Endothelial cell of umbilical vein (primary cell): ENCODE measurements at places on chromosomes 16 and 17.

DNA sequence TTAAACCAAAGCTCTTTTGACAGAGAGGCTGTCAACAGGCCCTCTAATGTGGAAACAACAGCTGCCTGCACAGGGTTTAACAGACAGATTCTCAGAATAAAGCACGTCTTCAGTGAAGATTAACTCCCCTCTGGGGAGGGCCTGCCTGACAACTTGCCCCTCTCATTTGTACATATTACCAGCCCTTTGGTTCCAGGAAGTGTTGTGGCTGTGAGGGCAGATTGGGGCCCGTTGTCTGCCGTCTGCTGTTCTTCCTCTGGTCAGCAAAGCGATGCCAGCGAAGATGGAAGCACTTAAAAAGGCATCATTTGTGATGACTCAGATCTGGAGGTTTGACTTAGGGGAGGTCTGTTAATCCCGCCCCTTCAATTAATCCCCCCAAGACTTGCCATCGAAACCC is 177.0 kb upstream of the IRX6 start:
- no peak for DNase-seq
- no peaks in the 10 kb centered on the region for H3K4me1 ChIP-seq
- no peak overlapping the region for H3K27ac ChIP-seq
- no peaks in the 10 kb centered on the region for H3K27me3 ChIP-seq
- H3K36me3 ChIP-seq: no peaks in the 10 kb centered on the region

DNA sequence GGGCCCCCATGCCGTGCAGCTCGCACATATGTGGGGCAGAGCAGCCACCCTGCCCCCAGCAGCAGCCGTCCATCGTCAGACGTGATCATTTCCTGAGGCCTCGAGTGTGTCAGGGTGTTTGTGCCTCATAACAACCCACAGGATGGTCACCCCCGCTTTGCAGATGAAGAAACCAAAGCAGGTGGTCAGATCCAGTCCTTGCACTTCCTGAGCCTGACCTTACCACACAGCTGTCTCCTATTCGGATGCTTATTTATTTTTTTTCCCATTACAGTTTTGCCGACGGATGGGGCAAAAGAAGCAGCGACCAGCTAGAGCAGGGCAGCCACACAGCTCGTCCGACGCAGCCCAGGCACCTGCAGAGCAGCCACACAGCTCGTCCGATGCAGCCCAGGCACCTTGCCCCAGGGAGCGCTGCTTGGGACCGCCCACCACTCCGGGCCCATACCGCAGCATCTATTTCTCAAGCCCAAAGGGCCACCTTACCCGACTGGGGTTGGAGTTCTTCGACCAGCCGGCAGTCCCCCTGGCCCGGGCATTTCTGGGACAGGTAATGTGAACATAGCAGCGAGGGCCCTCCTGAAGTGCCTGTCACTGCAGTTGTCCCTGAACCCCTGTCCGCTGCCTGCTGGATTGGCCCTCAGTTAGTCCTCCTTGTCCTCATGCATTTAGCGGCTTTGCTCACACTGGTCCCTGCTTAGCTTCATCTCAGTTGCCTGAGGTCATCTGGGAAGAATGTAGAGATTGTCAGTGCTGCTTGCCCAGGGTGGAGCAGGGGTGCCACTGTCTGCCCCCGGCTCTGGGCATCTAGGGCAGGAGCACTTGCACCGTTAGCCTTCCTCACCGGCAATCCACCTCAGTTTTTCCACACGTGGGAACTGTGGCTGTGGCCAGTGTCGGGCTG is 1.4 kb downstream of the MPG start:
- H3K36me3 ChIP-seq: peaks cover 4% of the 10 kb centered on the region
- peak; percentile 42 for DNase-seq
- H3K4me1 ChIP-seq: peaks cover 45% of the 10 kb centered on the region
- H3K27me3 ChIP-seq: no peaks in the 10 kb centered on the region
- no peak overlapping the region for H3K4me3 ChIP-seq
- H3K27ac ChIP-seq: peak overlapping the region; percentile 92

DNA sequence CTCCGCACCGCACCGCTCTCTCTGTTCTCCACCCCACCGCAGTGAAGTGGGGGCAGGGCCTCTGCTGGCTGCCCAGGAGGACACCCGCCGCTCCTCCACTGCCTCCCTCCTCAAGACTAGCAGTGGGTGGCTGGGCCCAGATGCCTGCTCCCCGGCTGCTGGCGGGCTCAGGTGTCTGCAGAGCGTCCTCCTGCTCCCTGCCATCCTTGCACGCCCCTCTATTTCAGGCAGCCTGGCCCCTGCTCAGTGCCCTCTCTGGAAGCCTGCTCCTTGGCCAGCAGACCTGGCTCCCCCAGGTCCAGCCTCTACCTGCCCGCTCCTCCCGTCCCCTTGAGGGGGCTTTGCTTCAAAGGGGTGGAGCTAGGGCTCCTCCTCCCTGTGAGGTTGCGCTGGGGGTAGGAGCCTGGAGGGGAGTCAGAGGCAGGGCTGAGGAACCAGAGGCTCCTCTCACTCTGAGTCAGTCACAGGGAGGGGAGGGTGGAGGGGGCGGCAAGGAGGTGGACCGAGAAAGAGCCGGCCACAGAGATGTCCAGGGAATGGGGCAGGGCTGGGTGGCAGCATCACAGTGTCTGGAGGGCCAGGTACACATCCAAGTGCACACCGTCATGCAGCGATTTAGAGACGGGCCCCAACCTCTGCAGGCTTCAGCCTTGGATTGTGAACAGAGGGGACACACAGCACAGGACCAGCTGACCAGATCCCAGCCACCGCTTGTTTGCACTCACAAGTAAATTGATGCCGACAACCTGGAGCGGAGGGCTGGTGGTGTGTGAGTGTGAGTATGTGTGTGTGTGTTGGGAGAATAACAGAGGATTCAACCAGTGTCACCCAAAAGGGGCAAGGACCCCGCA is 9.8 kb upstream of the TMEM92 start:
- H3K27ac ChIP-seq: no peak overlapping the region
- no peaks in the 10 kb centered on the region for H3K36me3 ChIP-seq
- DNase-seq: no peak
- H3K4me3 ChIP-seq: no peak overlapping the region
- H3K27me3 ChIP-seq: peaks cover 7% of the 10 kb centered on the region

GRCh38 chr17:14815079-14815478 is 450.0 kb downstream of the PMP22 start:
- H3K27me3 ChIP-seq: no peaks in the 10 kb centered on the region
- H3K27ac ChIP-seq: no peak overlapping the region
- H3K4me1 ChIP-seq: no peaks in the 10 kb centered on the region
- H3K4me3 ChIP-seq: no peak overlapping the region

DNA sequence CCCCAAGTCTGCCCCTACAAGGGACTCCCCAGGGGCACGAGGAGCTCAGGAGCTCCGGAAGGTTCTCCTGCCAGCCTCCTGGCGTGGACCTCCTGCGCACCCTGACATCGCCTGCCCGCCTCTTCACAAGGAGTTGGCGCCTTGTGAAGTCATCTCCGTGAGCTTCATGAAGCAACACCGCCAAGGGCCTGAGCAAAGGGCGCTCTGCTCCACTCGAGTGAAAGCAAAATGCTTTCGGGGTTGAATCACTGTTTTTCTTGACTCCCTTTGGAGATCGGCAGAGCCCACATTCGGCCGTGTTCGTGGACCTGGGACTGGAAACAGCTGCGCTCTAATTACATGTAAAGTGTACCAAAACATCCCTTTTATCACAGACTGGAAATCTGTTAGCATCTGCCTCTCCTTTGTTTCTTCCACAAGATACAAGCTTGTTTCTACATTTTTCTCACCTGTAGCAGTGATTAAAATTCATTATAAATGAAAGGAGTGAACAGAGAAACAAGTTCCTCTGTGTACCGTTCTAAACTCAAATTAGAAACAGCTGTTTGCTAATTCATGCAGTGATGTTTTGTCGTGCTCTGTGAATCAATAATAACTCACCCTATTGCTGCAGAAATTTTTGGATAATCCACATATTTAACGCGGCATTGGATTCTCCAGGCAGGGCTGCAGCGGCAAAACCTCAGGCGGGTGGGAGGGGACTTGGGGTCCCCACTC is 203.3 kb downstream of the ZNF423 start:
- DNase-seq: no peak
- no peak overlapping the region for H3K27ac ChIP-seq
- no peak overlapping the region for H3K4me3 ChIP-seq
- H3K4me1 ChIP-seq: no peaks in the 10 kb centered on the region
- H3K27me3 ChIP-seq: no peaks in the 10 kb centered on the region

DNA sequence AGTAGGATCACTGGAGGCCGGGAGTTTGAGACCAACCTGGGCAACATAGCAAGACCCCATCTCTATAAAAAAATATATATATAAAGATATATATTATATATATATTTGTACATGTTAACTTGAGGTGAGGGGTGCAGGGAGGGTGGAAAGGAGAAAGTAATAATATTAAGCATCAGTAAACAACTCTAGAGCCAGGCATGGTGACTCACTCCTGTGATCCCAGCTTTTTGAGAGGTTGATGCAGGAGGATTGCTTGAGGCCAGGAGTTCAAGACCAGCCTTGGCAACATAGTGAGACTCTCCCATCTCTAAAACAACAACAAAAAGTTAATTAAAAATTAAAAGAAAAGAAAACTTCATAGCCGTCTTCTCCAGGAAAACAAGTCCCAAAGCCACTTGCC is 61.7 kb upstream of the SMURF2 start:
- peaks cover 37% of the 10 kb centered on the region for H3K4me1 ChIP-seq
- no peaks in the 10 kb centered on the region for H3K27me3 ChIP-seq
- peak overlapping the region; percentile 91 for H3K27ac ChIP-seq

- no peaks in the 10 kb centered on the region for H3K36me3 ChIP-seq
- peaks cover 44% of the 10 kb centered on the region for H3K27me3 ChIP-seq
- no peak overlapping the region for H3K27ac ChIP-seq
- DNase-seq: no peak
Measured at GRCh38 chr17:29007456-29007855, 1.6 kb upstream of the SEZ6 start.

- H3K36me3 ChIP-seq: no peaks in the 10 kb centered on the region
- no peaks in the 10 kb centered on the region for H3K27me3 ChIP-seq
- peaks cover 24% of the 10 kb centered on the region for H3K4me1 ChIP-seq
- H3K4me3 ChIP-seq: no peak overlapping the region
- H3K27ac ChIP-seq: no peak overlapping the region
Measured at GRCh38 chr16:81715358-81716196, 63.5 kb upstream of the PLCG2 start.

GRCh38 chr17:45408611-45409421 is 23.9 kb downstream of the ARHGAP27 start:
- peaks cover 12% of the 10 kb centered on the region for H3K4me1 ChIP-seq
- no peaks in the 10 kb centered on the region for H3K36me3 ChIP-seq
- no peak for DNase-seq
- no peak overlapping the region for H3K27ac ChIP-seq

GRCh38 chr17:47231334-47231733 is 22.2 kb downstream of the MYL4 start:
- no peaks in the 10 kb centered on the region for H3K36me3 ChIP-seq
- H3K4me3 ChIP-seq: no peak overlapping the region
- DNase-seq: no peak
- no peak overlapping the region for H3K27ac ChIP-seq
- peaks cover 15% of the 10 kb centered on the region for H3K4me1 ChIP-seq

GRCh38 chr17:70059071-70059470 is 16.0 kb upstream of the KCNJ16 start:
- H3K27me3 ChIP-seq: no peaks in the 10 kb centered on the region
- H3K36me3 ChIP-seq: no peaks in the 10 kb centered on the region
- H3K27ac ChIP-seq: no peak overlapping the region
- DNase-seq: no peak
- peaks cover 3% of the 10 kb centered on the region for H3K4me1 ChIP-seq
- no peak overlapping the region for H3K4me3 ChIP-seq

DNA sequence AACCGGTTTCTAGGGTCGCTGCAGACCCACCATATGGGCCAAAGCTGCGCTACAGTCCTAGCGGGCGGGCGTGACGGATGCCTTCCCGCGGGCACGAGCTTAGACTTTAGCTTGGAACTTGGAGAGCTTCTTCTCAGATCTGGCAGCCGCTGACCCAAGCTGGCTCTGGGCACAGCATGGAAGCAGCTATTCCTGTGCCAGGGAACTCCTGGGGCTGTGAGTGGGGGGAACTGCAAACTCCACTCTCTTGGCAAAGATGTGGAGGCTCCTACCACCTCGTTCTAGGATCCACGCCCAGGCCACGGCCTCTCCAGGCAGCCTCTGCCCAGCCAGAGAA is 8.8 kb downstream of the FAAP100 start:
- H3K4me3 ChIP-seq: no peak overlapping the region
- H3K36me3 ChIP-seq: peaks cover 9% of the 10 kb centered on the region
- H3K27me3 ChIP-seq: no peaks in the 10 kb centered on the region

DNA sequence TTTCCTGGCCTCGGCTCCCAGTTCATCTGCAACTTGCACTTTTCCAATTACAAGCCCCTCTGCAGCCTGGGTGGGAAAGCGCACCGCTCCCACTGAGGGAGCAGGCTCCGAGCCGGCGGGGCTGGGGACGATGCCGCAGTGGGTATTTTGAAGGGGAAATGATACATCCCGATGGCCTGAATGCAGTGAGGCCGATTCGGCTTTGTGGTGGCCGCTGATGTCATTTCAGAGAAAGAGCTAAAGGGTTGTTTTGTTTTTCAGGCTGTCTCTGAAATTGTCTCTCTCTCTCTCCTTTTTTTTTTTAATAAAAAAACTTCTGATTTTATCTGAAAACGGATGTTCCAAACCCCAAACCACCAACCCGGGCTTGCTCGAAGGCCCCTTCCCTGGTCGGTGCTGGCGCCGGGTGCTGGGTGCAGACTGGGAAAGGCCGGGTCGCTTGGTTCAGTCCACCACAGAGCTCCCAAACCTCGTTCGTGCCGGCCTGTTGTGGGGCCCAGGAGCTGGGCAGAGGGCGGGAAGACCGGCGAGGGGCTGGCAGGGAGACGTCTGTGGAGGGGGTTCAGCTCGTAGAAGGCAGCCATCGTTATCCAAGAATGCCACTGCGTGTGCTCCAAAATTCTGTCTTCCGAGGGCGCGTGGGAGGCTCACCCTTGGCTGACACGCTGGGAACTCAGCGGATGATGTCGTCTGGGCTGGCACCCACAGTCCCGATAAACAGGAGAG is 102.8 kb downstream of the FOXL1 start:
- peaks cover 36% of the 10 kb centered on the region for H3K4me1 ChIP-seq
- H3K27me3 ChIP-seq: no peaks in the 10 kb centered on the region
- peak; percentile 75 for DNase-seq
- H3K4me3 ChIP-seq: no peak overlapping the region
- peak overlapping the region; percentile 99 for H3K27ac ChIP-seq
- H3K36me3 ChIP-seq: no peaks in the 10 kb centered on the region

DNA sequence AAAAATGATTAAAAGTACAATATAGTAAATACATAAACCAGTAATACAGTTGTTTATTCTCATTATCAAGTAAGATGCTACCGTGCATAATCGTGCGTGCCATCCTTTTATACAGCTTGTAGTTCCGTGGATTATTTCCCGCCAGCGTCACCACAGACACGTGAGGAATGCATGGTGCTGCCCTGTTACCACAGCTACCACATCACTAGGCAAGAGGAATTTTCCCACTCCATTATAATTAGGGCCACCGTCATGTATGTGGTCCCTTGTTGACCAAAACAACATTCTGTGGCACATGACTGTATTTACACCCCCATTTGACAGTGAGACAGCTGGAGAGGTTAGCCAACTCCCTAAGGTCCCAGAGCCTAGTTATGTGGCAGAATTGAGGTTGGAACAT is 30.5 kb upstream of the LGALS9 start:
- H3K4me1 ChIP-seq: peaks cover 14% of the 10 kb centered on the region
- no peak for DNase-seq
- peaks cover 15% of the 10 kb centered on the region for H3K36me3 ChIP-seq
- no peaks in the 10 kb centered on the region for H3K27me3 ChIP-seq
- no peak overlapping the region for H3K4me3 ChIP-seq

GRCh38 chr16:24318680-24319079 is 62.5 kb downstream of the CACNG3 start:
- H3K4me1 ChIP-seq: no peaks in the 10 kb centered on the region
- no peaks in the 10 kb centered on the region for H3K36me3 ChIP-seq
- no peaks in the 10 kb centered on the region for H3K27me3 ChIP-seq
- DNase-seq: no peak

- H3K27me3 ChIP-seq: peaks cover 2% of the 10 kb centered on the region
- no peak for DNase-seq
- no peaks in the 10 kb centered on the region for H3K36me3 ChIP-seq
- H3K27ac ChIP-seq: no peak overlapping the region
- H3K4me3 ChIP-seq: no peak overlapping the region
- no peaks in the 10 kb centered on the region for H3K4me1 ChIP-seq
Measured at GRCh38 chr17:61514491-61514890, 62.3 kb downstream of the TBX4 start.
